ENCODE measurements at places on chromosomes 11 and 22.

DNA sequence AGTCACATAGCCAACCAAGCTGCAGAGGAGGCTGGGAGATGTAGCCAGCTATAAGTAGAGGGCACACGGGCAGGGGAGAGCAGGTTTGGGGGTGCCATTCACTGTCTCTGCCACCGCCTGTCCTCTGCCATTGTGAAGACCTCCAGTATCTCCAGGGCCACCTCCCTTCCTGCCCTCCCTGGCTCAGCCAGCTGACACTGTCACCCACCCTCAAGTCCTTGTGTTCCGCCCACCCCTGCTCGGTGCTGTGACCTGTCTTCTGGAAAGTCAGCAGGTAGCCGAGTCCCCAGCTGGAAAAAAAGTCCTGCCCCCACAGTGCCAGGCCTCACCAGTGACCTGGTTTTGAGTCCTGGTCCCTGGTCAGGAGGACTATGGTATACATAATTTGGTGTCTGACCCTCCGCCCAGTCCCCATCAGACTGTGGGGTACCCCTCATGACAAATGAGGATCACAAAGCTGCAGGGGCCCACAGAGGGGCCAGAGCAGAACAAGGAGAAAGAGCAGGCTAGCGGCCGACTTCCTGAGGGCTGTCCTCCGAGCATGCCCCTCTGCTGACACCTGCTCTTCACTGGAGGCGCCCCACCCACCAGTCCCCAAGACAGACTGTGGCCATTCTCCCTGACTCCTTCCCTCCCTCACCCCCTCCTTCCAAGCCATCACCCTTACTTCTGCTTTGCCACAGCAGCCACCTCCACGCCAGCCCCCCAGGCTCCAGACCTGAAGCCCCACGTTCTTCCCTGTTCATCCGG is 7.1 kb upstream of the IL2RB start:
- DNase-seq, result no peak

GRCh38 chr11:33182246-33182878 is 21.1 kb upstream of the CSTF3 start:
- DNase-seq, result no peak

GRCh38 chr22:31719850-31720471 is 30.0 kb downstream of the PRR14L start:
- DNase-seq, result no peak

DNA sequence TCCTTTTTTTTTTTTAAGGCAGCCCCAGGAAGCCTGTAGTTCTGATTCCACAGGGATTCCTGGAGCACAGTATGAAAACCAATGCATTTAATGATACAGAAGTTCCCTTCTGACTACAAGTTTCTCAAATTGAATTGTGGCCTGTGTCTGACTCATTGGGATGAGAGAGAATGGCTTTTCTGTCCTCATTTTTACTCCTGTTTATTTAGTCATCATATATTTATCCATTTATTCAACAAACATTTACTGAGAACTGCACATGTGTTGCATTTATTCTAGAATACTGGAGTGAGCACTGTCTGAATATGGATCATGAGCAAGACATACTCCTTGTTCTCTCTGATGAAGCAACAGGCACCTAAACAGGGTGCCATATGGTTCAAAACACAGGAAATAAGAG is 231.2 kb downstream of the NTM start:
- no peak for DNase-seq

DNA sequence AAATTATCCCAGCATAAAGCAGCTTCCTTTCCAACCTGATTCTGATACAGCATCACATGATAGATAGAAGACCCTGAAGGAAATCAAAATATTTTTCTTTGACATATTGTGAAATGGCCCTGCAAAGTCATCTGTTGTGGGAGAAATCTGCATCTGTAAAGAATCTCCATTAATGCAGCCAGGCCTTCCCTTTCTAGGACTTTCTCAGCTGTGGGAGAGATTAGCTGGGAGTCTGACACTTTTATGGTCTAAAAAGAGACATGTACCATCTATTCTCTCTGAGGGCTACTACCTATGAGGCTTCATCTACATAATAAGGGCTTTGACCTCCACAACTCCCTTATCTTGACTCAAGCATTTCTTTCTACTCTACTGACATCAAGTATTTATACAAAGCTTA is 238.1 kb downstream of the SWAP70 start:
- no peak for DNase-seq

DNA sequence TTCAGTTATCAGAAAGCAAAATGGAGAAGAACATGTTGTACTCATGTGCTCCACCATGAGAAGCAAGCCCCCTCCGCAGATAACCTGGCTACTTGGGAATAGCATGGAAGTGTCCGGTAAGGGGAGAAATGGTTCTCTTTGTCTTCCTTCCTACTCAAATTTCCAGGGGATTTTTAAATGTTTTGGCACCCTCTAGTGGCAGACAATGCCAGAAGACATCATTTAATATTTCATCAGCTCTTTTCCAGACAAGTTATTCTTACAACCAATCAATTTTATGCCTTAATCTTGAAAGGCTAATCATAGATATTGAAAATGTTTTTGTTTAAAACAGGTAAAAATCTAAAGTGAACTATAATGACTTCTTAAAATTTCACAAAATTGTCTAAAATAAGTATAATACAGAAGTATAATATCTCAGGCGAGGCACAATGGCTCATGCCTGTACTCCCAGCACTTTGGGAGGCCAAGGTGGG is 15.7 kb downstream of the CRTAM start:
- no peak for DNase-seq

GRCh38 chr11:42992594-42992993 is 319.2 kb upstream of the API5 start:
- DNase-seq, result no peak

DNA sequence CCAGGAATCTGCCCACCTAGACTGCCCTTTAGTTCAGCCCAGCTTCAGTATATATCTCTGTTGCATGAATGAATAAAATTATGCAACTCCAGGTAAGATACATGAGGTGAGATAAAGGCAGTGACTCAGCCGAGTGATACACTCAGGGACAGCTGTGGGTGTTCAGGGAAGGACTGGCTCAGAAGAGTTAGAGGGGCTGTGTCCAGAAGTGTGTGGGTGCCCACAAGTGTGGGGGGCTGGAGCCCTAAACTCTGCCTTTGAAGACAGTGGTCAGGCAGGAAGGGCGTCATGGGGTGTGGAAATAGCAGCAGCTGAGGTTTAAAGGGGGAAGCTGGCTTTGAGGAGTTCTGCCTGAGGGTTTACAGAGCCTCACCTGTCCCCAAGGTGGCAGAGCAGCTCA is 8.3 kb downstream of the FTH1 start:
- no peak for DNase-seq

- DNase-seq, result no peak
These were observed 54.6 kb downstream of the GRIK4 start for GRCh38 chr11:120566176-120566575.

GRCh38 chr11:117613521-117613920 is 183.5 kb downstream of the DSCAML1 start:
- no peak for DNase-seq

DNA sequence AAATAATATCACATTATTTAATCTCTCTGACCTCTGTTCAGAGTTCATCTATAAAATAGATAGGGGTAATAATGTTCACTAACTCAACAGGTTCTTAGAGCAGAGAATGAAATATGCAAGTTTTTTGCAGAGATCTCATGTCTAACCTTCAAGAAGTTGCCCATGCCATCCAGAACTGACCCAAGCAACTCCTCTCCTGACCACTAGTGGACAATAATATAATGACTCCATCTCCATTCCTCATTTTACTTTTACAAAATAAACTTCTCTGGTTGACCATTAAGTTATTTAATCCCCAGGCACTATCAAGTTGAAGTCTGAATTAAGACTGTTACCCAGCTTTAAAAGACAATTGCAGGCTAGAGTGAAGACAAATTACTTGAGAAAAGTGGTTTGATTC is 382.6 kb downstream of the KCNA4 start:
- DNase-seq, result no peak

DNA sequence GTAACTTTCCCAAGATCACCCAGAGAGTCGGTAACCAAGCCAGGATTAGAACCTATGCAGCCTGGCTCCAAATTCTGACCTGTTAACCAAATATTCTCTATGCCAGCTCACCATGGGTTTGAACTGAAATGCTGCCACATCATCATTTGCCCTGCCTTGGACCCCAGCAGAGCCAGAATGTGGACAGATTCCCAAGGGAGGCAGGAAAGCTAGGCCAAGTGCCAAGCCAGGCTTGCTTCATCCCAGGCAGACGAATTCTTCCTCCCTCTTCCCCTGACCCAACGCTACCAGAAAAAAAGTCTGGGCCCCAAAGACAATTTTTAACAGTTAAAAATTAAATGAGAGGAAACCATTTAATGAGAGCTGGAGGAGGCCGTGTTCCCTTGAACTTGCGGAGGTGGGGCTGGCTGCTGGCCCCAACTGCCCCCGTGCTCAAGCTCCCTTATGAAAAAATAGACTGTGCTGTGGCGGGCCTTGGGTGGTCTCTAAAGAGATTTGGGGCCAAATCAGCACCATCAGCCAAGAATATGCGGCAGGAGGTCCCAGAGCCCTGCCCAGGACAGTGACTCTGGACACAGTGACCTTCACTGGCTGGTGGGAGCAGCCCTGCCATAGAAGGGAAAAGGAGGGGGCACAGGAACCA is 184.1 kb upstream of the SYT13 start:
- no peak for DNase-seq

DNA sequence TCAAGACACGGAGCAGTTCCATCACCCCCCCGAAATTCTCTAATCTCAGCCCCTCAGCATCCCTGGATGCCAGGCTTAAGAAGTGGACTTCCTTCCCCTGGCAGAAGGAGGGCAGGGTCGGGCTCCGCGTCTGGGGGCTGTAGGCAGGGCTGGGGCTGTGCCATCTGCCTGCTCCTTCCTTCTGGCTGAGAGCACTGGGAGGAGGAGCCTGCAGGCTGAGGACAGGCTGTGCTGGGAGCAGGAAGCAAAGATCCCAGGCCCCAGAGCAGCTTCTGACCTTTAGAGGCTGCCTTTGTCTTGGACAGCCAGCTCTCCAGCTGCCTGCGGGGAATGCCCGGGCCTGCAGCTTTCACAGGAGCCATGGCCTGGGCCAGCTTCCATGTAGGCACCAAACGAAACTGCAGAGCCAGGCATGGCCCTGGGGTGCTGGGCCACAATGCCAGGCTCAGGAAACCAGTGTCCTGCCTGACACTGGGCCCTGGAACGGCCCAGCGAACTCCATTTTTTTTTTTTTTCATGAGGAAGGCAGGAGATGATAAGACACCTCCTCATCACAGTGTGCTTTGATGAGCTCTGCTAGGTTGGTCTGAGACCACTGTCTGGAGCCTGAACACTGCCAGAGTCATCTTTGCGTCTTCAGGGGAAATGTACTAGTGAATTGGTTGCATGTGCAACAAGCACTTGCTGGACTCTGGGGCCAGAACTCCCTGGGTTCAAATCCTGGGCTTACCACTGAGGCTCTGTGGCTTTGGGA is 67.9 kb downstream of the MCM5 start:
- no peak for DNase-seq

GRCh38 chr11:122268601-122269130 is 152.7 kb upstream of the BLID start:
- DNase-seq, result no peak

DNA sequence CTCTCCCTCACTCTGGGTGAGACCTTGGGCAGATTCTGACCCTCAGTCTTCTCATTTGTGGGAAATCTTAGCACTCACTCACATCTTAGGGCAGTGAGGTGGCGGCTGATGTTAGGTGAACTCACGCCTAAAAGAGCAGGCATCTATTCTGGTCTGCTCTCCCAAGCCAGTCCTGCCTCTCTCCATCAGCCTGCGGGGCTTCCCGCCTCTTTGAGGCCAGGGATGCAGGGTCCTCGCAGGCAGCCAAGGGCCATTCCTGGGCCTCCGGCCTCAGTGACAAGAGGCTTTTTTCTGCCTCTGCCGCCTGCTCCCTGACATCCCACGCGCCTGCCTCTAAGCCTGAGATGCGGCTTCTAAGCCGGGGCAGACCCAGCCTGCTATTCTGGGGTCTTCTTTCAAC is 13.8 kb upstream of the FGF4 start:
- DNase-seq, result no peak

DNA sequence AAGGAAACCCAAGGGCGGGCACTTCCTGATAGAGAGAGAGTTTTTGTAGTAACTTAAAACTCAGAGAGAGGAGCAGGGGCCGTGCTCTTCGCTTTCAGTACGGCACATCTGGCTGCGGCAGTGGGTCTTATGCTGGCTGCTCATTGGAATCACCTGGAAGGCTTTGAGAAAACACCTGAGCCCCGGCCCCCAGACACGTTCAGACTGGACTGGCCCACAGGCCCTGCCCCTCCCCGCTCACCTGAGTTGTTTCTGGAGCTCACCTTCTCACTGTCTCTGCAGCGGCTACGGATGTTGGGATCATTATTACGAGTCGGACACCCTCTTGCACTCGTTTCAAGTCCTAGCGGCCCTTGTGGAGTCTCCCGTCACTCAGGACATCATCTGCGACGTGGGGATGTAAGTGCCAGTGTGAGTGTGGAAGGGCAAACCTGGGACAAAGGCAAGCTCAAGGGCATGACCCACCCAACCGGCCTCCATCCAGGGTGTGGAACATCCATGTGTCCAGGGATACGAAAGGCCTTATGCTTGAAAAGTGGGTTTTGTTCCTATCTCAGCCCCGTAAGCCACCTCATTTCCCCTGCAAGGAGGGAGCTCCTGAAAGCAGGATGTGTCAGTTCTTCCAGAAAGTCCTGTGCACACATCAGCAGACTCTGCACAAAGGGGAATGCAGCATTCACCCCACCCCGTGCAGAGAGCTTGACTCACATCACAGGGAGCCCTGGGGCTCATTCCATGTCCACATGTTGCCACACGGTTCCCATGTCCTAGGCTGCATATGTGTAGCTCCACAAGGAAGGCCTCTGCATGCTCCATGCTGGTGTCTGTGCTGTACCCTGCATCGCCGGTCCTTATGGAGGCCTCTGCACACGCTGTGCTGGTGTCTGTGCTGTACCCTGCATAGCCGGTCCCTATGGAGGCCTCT is 5.4 kb downstream of the NADSYN1 start:
- DNase-seq, result no peak

DNA sequence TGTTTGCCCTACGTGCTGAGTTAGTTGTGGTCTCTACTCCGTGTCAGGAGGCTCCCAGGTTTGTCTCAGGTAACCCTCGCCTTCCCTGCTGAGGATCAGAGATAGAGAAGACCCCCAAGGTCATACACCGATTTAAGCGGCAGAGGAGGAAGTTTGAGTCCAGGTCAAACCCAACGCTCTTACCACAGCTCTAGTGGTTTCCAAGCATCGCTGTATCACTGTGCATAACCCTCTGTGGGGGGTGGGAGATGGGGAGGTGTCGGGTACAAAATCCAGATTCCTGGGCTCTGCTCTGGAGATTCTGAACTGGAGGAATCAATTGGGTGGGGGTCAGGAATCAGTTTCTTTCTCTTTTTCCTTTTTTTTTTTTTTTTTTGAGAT is 627 bp downstream of the DNAJC4 start:
- no peak for DNase-seq

DNA sequence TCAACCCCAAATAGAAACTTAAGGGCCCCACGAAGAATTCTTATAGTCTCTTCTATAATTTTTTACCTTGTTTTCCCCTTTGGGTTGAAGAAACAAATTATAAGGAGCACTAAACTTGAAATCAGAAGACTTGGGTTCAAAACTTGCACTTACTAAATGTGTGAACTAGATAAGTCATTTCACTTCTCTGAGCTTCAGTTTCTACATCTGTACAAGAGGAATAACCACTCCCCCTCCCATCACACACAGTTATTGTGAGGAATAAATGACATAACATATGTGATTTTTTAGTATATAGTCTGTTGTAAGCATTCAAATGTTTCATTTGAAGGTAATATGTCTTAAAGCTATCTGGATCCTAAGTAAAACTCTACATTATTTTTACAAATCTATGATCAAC is 78.8 kb downstream of the LIF start:
- DNase-seq, result no peak

Data from osteocyte (in vitro differentiated cells).